Glutamatergic neuron (in vitro differentiated cells): ENCODE measurements at places on chromosomes 12 and 14. TPM values are rescaled to one million over a fixed set of nuclear protein-coding genes. Genes with fewer than 3 reads are reported as not detected.
A peak's percentile ranks its signal among the peaks of the same experiment; 100 is the strongest.

GRCh38 chr12:121114806-121115205, 17.9 kb upstream of the P2RX7 start:
- no peak for DNase-seq
- H3K4me3 ChIP-seq: no peak overlapping the region
- H3K27me3 ChIP-seq: peaks cover 3% of the 10 kb centered on the region
- no peaks in the 10 kb centered on the region for H3K4me1 ChIP-seq
- no peak overlapping the region for H3K27ac ChIP-seq

GRCh38 chr14:22226381-22226780, 362.6 kb downstream of the DAD1 start:
- H3K4me1 ChIP-seq: peaks cover 4% of the 10 kb centered on the region
- no peaks in the 10 kb centered on the region for H3K27me3 ChIP-seq
- no peak for DNase-seq

GRCh38 chr12:52045794-52046199, 5.4 kb upstream of the NR4A1 start:
- no peak overlapping the region for H3K27ac ChIP-seq
- peaks cover 4% of the 10 kb centered on the region for H3K36me3 ChIP-seq
- DNase-seq: no peak
- H3K4me1 ChIP-seq: peaks cover 6% of the 10 kb centered on the region
- H3K27me3 ChIP-seq: peaks cover 24% of the 10 kb centered on the region

DNA sequence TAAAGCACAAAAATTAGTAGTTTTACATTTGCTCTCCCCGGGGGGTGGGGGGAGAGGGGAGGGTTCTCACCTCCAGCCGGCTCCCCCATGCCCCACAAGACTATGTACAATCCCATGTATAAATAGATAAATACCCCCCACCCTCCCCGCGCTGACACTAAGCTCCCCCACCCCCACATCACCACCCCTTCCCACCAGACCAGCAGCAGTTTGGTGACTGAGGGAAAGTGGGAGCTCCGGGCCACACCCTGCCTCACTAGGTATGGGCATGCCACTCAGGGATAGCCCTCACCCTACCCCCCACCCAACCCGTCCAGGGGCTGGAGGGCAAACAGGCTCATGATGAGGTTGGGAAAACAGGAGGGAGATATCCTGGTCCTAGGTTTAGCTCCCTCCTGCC, 1.9 kb upstream of the PRKAG1 start:
- peaks cover 6% of the 10 kb centered on the region for H3K36me3 ChIP-seq
- peak overlapping the region; percentile 33 for H3K27ac ChIP-seq
- H3K27me3 ChIP-seq: peaks cover 7% of the 10 kb centered on the region
- peaks cover 10% of the 10 kb centered on the region for H3K4me1 ChIP-seq

DNA sequence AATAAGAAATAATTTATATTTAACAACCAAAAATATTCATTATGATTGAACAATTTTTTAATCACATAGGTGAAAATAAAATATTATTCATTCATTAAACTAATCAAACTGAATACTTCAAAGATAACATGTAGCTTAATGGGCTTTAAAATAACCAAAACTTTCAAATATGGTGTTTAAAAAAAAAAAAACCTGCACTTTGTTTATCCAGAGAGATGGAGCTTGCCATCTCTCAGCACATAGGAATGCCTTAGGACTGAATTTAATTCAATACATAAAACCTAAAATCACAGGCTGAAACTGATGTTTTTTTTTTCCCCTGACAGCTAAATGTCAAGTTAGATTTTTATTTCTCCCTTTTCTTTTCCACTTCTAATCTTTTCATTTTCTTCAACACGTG, 14.4 kb upstream of the CCER1 start:
- no peaks in the 10 kb centered on the region for H3K36me3 ChIP-seq
- H3K4me1 ChIP-seq: no peaks in the 10 kb centered on the region
- H3K27me3 ChIP-seq: peaks cover 2% of the 10 kb centered on the region
- DNase-seq: no peak
- no peak overlapping the region for H3K27ac ChIP-seq

DNA sequence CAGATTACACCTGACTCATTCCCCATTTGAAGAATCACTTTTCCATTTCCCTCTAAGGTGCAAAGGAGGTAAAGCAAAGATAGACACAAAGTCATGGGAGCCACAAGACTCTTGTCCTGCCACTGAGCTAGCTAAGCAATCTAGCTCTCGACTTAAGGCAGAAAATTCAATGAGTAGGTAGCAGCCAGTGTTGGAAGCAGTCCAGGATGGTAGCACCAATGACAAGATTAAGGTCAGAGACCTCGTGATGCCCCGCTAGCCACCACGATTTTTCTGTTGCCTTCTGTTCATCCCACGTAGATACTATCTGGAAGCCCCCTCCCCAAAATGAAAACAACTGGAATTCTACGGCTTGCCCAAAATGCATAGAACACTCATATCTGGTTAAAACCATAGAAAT, 1.4 kb downstream of the VAMP1 start:
- H3K27me3 ChIP-seq: peaks cover 4% of the 10 kb centered on the region
- H3K27ac ChIP-seq: no peak overlapping the region
- peak overlapping the region; percentile 90 for H3K4me3 ChIP-seq
- no peak for DNase-seq
- no peaks in the 10 kb centered on the region for H3K4me1 ChIP-seq

DNA sequence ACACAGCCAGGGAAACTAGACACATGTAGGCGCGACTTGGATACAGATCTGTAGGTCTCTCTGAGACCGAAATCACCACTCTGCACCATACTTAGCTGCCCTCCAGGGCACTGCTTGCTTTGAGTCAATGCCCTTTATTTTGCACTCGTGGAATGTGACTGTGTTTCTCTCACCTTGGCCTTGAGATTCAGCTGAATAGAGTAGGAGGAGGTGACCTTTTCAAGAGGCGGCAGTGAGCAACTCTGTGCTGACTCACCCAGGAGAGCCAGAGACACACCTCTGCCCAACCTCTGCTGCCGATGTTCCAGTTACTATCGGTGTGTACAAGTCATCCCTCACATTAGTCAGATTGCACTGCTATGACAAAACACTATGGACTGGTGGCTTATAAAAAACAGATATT, 583.4 kb downstream of the VRK1 start:
- H3K4me3 ChIP-seq: no peak overlapping the region
- no peaks in the 10 kb centered on the region for H3K36me3 ChIP-seq
- no peaks in the 10 kb centered on the region for H3K27me3 ChIP-seq
- H3K4me1 ChIP-seq: peaks cover 7% of the 10 kb centered on the region
- no peak for DNase-seq
- no peak overlapping the region for H3K27ac ChIP-seq

- H3K27me3 ChIP-seq: peaks cover 7% of the 10 kb centered on the region
- no peaks in the 10 kb centered on the region for H3K36me3 ChIP-seq
- no peak overlapping the region for H3K4me3 ChIP-seq
- H3K4me1 ChIP-seq: peaks cover 16% of the 10 kb centered on the region
- H3K27ac ChIP-seq: no peak overlapping the region
Observed at GRCh38 chr12:42140901-42141300, 3.8 kb downstream of the GXYLT1 start.

DNA sequence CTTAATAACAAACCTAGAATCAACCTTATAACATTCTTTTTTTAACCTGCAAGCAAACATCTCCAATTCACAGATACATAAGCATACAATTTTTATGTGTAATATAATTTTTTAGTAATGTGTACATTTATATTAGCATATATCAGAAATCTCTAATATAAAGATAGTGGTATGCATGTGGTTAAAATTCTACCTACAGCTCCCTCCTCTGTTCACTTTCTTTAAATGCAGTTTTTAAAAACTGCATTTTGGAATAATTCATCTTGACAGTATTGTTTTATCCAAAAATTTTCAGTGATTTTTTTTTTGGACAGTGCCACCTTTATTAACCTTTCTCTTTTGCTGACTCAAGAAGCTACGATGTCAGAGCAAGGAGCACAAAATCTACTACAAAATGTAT, 13.2 kb upstream of the RXYLT1 start:
- H3K27ac ChIP-seq: no peak overlapping the region
- no peaks in the 10 kb centered on the region for H3K4me1 ChIP-seq
- H3K36me3 ChIP-seq: peaks cover 10% of the 10 kb centered on the region
- H3K27me3 ChIP-seq: peaks cover 3% of the 10 kb centered on the region
- no peak overlapping the region for H3K4me3 ChIP-seq
- DNase-seq: no peak

GRCh38 chr12:132143336-132144071, 615 bp downstream of the DDX51 start:
- DNase-seq: no peak
- no peaks in the 10 kb centered on the region for H3K36me3 ChIP-seq
- peak overlapping the region; percentile 84 for H3K4me3 ChIP-seq
- H3K27ac ChIP-seq: peak overlapping the region; percentile 5
- peaks cover 23% of the 10 kb centered on the region for H3K27me3 ChIP-seq
- H3K4me1 ChIP-seq: peaks cover 5% of the 10 kb centered on the region

DNA sequence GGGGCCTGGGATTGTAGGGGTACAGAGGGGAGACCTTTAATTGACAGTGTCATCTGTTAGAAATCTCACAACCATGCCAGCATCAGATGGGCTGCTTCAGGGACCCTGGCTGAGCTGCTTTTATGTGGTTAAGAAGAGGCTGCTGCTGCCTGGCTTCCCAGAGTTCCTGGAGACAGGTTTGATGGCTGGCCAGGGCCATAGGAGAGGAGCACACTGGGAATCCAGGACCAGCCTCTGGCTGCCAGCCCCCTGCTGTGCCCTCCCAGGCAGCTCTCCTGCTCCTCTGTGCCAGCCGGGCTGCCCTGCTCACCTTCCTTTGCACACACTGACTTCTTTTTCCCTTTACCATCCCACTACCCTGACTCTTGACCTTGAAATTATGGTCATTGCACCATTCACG, 507 bp upstream of the KRT73 start:
- no peak overlapping the region for H3K27ac ChIP-seq
- no peak overlapping the region for H3K4me3 ChIP-seq
- peaks cover 8% of the 10 kb centered on the region for H3K27me3 ChIP-seq
- peaks cover 9% of the 10 kb centered on the region for H3K36me3 ChIP-seq
- no peak for DNase-seq

GRCh38 chr12:62888454-62889110, 46.4 kb downstream of the PPM1H start:
- H3K27ac ChIP-seq: no peak overlapping the region
- no peaks in the 10 kb centered on the region for H3K4me1 ChIP-seq
- DNase-seq: no peak
- H3K4me3 ChIP-seq: no peak overlapping the region

GRCh38 chr12:57008178-57008577, 1.8 kb upstream of the ZBTB39 start:
- no peaks in the 10 kb centered on the region for H3K36me3 ChIP-seq
- H3K27me3 ChIP-seq: peaks cover 11% of the 10 kb centered on the region
- no peak overlapping the region for H3K27ac ChIP-seq
- H3K4me1 ChIP-seq: peaks cover 8% of the 10 kb centered on the region
- no peak overlapping the region for H3K4me3 ChIP-seq
- DNase-seq: no peak

- no peak overlapping the region for H3K4me3 ChIP-seq
- no peaks in the 10 kb centered on the region for H3K4me1 ChIP-seq
- H3K27me3 ChIP-seq: no peaks in the 10 kb centered on the region
Observed at GRCh38 chr12:96500693-96501092, 11.3 kb downstream of the CFAP54 start.

DNA sequence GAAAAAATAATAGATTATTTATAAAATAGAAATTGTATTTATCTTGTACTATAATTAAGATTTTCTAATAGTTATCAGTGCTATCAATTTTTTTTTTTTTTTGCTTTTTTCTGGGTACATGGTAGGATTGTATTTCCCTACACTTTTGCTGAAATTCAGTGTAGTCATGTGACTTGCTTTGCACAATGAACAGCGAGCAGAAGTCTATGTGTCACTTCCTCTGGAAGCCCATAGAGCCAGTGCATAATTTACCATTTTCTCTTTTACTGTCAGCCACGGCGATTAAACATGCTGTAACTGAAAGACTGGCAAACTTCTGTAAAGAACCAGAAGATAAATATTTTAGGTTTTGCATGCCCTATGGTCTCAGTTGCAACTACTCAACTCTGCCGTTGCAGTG, 80.8 kb upstream of the PPP1R12A start:
- no peak overlapping the region for H3K4me3 ChIP-seq
- H3K36me3 ChIP-seq: no peaks in the 10 kb centered on the region
- DNase-seq: no peak
- H3K27me3 ChIP-seq: no peaks in the 10 kb centered on the region
- H3K27ac ChIP-seq: no peak overlapping the region

GRCh38 chr12:111841236-111841749, 735 bp upstream of the MAPKAPK5 start:
- peak overlapping the region; percentile 97 for H3K27ac ChIP-seq
- peaks cover 12% of the 10 kb centered on the region for H3K27me3 ChIP-seq
- peak overlapping the region; percentile 99 for H3K4me3 ChIP-seq
- no peak for DNase-seq

Gene TRHDE
- 16.7 TPM for total RNA-seq

Gene GPR135
- total RNA-seq: 0.91 TPM

Gene DPY19L2
- total RNA-seq: 1.8 TPM

Gene TBX5
- not detected for total RNA-seq

Gene EMC9
- total RNA-seq: 18.1 TPM

Gene CELA1
- not detected for total RNA-seq
